Suppressor macrophage treated with lipopolysaccharide for 1 hour (primary cell): ENCODE measurements at places on chromosomes 1 and 21.
A peak's percentile ranks its signal among the peaks of the same experiment; 100 is the strongest.

- no peak for DNase-seq
Measured at GRCh38 chr1:232529747-232530146, 100.2 kb downstream of the SIPA1L2 start.

GRCh38 chr1:201329286-201329685, 46.0 kb downstream of the PKP1 start:
- DNase-seq, result no peak

GRCh38 chr1:219422811-219423598, 189.9 kb downstream of the ZC3H11B start:
- peak; percentile 33 for DNase-seq

- DNase-seq, result peak; percentile 3
Measured at GRCh38 chr1:34013958-34014737, 150.3 kb downstream of the HMGB4 start.

GRCh38 chr1:233278631-233279030, 16.9 kb downstream of the PCNX2 start:
- DNase-seq, result peak; percentile 41

- DNase-seq, result peak; percentile 38
Measured at GRCh38 chr21:34836933-34837505, 168.2 kb downstream of the CLIC6 start.

- DNase-seq, result peak; percentile 10
Measured at GRCh38 chr1:23122023-23122748, 46.5 kb downstream of the LUZP1 start.
